Calu3 (cell line): ENCODE measurements at places on chromosomes 13 and 19. TPM values are rescaled to one million over a fixed set of nuclear protein-coding genes. Genes with fewer than 3 reads are reported as not detected.

DPF1 gene
- 1.0 and 1.5 TPM in 2 replicates for total RNA-seq

SLC46A3 gene
- 1.3 TPM in 2 replicates for total RNA-seq

STOML3 gene
- not detected in 2 replicates for total RNA-seq

OLFM2 gene
- 11.2 and 14.9 TPM in 2 replicates for total RNA-seq

CCDC97 gene
- total RNA-seq: 45.8 and 48.0 TPM in 2 replicates

GRIK5 gene
- total RNA-seq: 0.44 and 0.61 TPM in 2 replicates
